Right ventricle myocardium superior (tissue), 1 donor: ENCODE measurements at places on chromosomes 13 and 19.

DNA sequence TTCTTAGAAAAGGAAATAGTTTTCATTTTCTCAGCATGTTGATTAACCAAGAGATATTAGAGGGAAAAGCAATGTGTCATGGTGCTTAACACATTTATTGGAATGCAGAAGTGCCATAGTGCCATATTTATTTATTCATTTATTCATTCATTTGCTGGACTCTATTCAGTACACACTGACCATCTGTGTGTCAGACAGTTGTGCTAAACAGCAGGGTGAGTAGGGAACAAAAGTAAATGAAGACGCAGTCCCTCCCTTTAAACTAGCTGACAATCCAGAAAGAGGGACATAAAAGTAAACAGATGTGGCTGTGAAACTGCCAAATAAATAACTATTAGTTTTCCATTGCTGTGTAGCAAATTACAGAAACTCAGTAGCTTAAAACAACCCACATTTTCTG, 323.7 kb downstream of the MTUS2 start:
- DNase-seq = no peak

GRCh38 chr13:30110301-30111070, 196.9 kb downstream of the KATNAL1 start:
- DNase-seq = no peak

- no peak for DNase-seq
Measured at GRCh38 chr19:30319411-30319810, 52.8 kb upstream of the ZNF536 start.

GRCh38 chr13:62320129-62321108, 904.8 kb upstream of the PCDH20 start:
- DNase-seq = no peak

DNA sequence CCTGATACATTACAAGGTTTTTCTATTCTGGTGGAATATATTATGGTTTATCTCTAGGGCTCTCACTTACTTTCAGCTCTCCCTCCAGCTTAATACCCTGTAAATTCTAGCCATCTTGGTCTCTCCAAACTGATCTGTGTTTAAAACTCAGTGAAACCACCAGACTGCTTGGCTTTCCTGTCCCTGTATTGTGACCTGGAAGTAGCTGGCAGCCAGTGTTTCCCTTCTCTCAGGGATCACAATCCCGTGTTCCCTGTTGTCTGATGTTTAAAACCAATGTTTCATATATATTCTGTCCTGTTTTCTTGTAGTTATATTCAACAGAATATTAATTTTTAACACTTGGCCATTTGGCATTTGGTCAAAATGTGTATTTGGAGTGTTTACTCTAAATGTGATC, 8.0 kb downstream of the AKAP11 start:
- no peak for DNase-seq

- no peak for DNase-seq
Measured at GRCh38 chr13:99125326-99125915, 75.2 kb upstream of the UBAC2 start.

- DNase-seq = no peak
Measured at GRCh38 chr19:52943884-52944643, 18.6 kb downstream of the ZNF816 start.

- peak; percentile 76 for DNase-seq
Measured at GRCh38 chr19:11375143-11375948, 880 bp downstream of the SWSAP1 start.

DNA sequence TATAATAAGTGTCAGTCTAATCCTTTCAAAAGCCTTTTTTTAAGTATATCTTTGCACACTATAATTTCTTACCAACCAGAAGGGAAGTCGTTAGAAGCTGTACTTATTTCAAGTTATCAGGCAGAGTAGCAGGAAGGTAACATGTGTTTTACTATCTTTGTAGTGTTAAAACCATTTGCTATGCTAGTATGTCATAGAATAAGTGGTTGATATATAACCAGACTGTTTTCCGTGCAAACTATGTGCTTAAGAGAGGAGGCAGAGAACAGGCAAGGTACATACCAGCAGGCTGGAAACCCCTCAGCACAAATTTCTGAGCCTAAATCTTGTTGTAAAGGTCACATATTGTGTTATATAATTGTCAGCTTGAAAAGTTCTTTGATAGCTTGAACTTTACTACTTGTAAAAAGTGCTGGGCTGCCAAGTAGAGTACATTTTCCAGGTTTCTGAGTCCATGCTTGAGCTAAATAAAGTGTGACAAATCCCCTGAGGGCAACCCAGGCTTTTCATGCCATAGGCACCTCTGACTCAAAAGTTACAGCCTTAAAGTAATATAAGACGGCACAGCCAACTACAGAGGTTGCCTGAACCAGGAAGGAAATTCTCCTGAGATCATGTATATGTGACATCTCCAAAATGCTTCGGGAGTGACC, 1297.4 kb downstream of the PCDH9 start:
- no peak for DNase-seq

DNA sequence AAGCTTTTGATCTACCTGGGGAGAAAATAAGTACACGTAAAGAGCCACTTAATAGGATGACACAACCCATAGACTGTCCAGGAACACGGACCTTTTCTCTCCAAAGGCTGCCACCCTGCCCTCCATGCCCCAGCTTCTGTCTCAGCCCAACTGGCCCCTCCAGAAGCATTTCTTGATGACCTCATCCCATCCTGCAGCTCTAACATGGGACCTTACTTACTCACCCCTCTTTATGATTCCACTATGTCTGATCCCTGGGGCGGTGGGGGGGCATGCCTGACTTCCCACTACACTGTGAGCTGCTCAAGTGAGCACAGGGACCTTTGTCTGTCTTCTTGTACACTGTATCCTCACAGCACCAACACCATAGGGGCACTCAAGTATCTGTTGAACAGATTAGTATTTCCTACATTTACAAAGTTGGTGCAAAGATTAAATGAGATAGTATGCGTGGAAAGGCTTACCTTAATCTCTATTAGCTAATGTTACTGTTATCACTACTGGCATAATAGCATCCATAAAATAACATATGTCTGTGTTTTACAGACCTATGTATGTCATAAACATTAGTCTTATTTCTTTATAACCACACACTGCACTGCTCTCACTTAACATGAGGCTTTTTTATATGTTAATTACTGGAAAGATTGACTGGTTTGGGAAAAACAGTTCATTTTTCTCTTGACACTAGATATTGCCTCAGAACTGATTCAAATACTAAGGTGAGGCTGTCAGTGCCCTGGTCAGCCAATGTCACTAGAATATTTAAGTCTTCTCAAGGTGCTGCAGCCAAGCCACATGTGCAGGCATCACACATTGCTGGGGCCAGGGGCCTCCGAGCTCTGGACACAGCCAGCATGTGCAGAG, 100.9 kb downstream of the FOXO1 start:
- no peak for DNase-seq

GRCh38 chr19:58229255-58229639, 533 bp downstream of the ZNF544 start:
- DNase-seq = no peak

GRCh38 chr19:3136684-3137055, 837 bp downstream of the GNA15 start:
- no peak for DNase-seq

DNA sequence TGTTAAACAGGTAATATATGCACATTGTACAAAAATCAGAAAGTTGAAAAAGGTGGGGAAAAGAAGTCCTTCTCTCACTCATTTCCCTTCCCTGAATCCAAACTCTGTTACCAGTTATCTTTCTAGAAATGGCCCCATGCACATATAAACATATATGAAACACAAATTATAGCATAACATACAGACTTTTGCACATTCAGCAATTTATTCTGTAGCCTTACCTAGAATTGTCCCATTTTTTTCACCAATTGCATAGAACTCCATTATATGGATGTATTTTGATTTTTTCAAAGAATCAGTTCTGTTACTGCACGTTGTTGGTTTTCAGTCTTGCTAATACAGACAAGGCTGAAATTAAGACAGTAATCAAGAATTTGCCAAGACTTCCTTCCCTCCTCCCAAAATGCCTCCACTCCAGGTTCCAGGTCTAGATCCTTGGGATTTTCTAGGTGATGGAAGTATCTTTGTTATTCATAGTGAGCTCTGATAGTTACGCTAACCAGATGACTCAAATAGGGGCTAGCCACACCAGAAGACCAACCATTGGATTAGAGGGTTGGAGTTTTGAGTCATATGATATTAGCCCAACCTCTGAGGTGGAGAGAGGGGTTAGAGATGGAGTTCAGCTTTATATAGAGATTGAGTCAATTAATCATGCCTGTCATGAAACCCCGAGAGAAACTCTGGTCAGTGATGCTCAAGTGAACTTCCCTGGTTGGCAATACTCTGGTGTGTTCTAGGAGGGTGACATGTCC, 30.7 kb downstream of the GPR180 start:
- DNase-seq = no peak

DNA sequence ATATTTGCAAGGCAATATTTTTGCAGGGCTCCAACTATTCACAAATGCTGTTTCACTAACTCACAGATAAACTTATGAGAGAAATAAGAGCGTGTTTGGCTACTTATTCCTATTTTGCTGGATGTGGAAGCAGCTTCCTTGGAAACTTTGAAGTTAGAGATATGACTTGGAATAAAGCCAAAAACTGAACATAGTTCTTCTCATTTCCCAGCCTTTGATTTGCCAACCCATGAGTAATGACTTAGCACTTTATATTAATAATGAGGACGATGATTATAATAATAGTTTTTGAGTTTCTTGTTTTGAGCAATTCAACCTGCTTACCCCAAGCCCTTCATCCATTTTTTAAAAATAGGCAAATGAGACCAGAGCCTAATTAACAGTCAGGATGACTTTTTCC, 47.7 kb downstream of the SLC10A2 start:
- DNase-seq = no peak

DNA sequence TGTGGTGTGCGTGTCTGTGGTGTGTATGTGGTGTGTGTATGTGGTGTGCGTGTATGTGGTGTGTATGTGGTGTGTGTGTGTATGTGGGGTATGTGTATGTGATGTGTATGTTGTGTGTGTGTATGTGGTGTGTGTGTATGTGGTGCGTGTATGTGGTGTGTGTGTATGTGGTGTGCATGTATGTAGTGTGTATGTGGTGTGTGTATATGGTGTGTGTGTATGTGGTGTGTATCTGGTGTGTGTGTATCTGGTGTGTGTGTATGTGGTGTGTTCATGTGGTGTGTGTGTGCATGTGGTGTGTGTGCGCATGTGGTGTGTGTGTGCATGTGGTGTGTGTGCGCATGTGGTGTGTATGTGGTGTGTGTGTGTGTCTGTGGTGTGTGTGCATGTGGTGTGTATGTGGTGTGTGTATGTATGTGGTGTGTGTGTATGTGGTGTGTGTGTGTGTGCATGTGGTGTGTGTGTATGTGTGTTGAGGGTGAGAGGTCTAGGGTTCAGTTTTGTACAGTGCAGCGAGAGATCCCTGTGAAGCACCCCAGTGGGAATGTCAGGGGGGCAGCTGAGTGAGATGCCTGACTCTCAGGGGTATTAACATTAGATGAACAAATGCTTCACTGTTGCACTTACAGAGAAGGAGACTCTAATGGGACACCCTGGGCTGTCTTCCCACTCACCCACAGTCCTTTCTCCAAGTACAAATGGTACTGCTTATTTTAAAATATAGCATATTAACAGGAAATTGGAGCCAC, 61.3 kb upstream of the MEDAG start:
- DNase-seq = no peak

GRCh38 chr19:49430172-49430677, 5.0 kb downstream of the GFY start:
- DNase-seq = no peak

- DNase-seq = no peak
Measured at GRCh38 chr19:35842666-35843272, 9.5 kb downstream of the NPHS1 start.

- DNase-seq = no peak
Measured at GRCh38 chr13:39313721-39314120, 275.5 kb downstream of the NHLRC3 start.

GRCh38 chr13:38758277-38758676, 71.4 kb downstream of the FREM2 start:
- DNase-seq = no peak

GRCh38 chr13:79995334-79995733, 345.6 kb downstream of the SPRY2 start:
- no peak for DNase-seq

DNA sequence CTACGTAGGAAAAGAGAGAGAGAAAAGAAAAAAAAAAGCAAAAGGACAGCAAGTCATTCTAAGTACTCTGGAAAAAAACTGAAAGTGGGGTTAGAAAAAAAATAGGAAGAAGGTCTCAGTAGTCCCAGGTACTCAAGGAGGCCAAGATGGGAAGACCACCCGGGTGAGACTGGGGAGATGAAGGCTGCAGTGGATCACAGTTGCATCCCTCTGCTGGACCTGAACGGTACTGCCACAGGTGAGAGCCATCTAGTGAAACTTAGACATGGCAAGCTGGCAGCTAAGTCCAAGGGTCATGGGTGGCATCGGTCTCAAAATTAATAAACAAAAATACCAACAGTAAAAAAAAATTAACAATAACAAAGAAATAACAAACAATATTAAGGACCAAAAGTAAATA, 41.0 kb upstream of the ZNF91 start:
- no peak for DNase-seq

- DNase-seq = no peak
Measured at GRCh38 chr13:24005755-24006281, 108.5 kb upstream of the C1QTNF9B start.

- peak; percentile 80 for DNase-seq
Measured at GRCh38 chr19:18501832-18502231, 20.0 kb downstream of the ELL start.

GRCh38 chr13:112531263-112531794, 56.6 kb downstream of the TUBGCP3 start:
- DNase-seq = no peak

DNA sequence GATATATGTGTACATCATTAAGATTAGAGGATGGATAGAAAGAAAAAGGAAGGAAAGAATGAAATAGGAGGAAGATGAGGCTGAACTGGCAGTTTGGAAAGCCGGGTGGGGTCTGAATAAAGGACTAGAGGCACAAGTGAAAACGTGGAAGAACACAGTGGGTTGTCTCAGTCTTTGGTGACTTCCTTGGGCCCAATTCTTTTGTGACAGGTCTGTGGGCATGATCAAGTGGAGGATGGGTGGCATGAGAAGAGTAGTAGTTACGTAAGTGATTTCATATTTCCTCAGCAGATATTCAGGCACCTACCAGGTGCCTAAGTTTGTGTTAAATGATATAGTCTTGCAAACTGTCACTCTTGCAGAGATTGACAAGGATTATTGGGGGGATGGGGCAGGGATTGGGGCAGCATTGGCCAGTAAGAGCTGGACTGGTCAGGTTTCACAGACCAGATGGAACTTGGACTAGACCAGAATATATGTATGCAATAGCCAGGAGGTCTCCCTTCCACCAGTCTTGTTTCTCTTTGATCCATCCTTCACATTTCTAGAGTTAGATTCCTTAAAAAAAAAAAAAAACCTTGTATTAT, 2.7 kb downstream of the TPP2 start:
- no peak for DNase-seq

DNA sequence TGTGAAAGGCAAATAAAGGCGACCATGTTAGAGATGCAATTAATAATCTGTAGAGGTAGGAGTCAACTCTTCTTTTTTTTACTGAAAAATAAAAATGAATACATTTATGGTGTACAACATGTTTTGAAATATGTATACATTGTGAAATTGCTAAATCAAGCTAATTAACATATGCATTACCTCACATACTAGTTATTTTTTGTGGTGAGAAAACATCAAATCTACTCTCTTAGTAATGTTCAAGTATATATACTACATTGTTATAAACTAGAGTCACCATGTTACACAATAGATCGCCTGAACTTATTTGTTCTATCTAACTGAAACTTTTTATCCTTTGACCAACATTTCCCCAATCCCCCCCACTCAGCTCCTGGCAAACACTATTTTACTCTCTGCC, 143.2 kb downstream of the POU4F1 start:
- DNase-seq = no peak

GRCh38 chr13:102317593-102317992, 84.3 kb downstream of the FGF14 start:
- DNase-seq = peak; percentile 90

GRCh38 chr13:30408319-30409101, 13.8 kb upstream of the UBE2L5 start:
- DNase-seq = peak; percentile 97
